NCI-H2171 treated with DMSO at 0.1 percent for 48 hours (cell line): ENCODE measurements at places on chromosomes 3 and 15.

DNA sequence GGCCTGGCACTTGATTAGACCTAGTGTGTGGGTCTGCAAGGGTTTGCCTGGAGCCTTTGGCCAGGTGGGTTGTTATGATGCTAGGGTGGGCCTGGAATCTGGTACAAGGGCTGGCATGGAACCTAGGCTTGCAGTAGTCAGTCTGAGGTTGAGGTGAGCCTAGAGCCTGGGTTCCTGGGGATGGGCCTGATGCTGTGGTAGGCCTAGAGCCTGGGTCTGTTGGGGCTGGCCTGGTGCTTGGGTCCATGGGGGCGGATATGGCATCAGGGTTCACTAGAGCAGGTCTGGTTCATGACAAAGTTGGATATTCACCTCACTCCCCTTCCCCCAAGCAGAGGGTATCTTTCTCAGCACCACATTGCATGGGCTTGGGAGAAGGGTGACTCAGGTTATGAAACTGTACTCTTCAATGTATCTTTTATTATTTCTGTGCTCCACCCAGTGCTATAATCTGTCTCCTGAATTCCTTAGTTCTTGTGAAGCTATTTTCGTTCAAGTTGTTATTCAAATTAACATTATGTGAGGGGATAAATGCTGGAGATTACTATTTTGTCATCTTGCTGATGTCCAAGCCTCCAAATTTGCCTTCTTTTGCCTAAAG, 274.4 kb downstream of the NFKBIZ start:
- no peak for DNase-seq

DNA sequence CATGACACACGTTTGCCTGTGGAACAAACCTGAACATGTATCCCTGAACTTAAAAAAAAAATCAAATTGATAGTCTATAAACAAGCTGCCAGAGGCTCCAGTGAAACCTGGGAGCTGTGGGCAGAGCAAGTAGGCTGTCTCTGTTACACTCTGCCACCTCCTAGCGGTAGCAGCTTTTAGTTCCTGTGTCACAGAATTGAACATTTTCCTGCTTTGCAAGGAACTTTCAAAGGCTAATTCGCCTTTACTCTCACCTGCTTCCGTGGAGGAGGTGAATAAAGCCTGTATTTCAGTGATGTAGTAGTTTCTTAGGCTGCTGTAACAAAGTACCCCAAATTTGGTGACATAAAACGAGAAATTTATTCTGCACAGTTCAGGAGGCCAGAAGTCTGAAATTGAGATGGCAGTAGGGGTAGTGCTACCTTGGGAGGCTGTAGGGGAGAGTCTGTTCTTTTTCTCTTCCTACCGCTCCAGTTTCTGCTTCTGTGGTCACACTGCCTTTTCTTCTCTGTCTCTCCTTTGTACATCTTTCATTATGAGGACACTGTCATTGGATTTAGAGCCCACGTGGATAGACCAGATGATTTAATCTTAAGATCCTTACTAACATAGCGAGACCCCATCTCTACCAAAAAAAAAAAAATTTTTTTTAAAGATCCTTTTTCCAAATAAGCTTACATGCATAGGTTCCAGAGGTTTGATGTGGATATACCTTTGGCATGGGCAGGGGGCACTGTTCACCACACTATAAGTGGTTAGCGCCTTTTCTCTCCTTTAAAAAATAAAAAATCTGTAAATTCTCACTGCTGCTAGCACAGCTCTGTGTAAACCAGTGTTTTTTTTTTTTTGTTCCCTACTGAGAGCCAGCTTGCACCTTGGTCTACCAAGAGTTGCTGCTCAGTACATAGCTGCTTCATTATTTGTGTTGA, 25.3 kb downstream of the FBXO22 start:
- peak; percentile 20 for DNase-seq

DNA sequence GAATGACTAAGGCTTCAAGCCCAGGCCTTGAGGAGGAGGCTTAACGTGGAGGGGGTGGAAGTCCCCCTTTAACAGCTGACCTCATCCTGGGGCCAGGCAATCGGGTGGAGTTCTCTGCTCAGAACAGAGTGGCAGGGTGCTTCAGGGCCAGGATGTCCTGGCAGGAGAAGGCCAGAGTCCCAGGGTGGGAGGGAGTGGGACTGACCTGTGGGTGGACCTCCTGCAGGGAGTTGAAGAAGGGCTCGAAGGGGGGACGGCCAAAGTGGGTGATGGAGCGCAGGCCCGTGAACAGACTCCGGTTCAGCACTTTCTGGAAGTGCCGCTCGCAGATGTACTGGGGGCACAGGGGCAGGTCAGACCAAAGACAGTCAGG, 19.6 kb downstream of the DUOX2 start:
- no peak for DNase-seq

DNA sequence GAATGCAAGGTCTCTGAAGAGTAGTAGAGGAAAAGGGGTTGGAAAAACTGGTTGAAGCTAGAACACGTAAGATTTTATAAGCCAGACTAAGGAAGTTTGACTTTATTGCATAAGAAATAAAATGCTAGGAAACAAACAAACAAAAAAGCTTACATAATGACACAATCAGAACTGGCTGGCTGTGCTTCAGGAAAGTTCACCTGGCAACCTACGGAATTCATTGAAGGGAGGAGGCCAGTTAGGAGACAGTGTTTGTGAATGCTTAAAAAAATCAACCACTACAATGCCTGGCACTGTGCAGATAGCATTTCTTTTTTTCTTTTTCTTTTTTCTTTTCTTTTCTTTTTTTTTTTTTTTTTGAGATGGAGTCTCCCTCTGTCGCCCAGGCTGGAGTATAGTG, 1.9 kb upstream of the ICE2 start:
- no peak for DNase-seq

DNA sequence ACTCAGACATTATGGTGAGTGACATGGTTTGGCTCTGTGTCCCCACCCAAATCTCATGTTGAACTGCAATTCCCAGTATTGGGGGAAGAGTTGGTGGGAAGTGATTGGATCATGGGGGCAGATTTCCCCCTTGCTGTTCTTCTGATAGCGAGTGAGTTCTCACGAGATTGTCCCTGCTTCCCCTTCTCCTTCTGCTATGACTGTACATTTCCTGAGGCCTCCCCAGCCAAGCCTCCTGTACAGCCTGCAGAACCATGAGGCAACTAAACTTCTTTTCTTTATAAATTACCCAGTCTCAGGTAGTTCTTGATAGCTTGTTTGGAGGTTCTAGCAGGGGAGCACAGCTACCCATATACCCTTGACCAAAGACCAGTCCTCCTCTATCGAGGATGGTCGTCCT, 45.9 kb downstream of the ADAM10 start:
- no peak for DNase-seq

DNA sequence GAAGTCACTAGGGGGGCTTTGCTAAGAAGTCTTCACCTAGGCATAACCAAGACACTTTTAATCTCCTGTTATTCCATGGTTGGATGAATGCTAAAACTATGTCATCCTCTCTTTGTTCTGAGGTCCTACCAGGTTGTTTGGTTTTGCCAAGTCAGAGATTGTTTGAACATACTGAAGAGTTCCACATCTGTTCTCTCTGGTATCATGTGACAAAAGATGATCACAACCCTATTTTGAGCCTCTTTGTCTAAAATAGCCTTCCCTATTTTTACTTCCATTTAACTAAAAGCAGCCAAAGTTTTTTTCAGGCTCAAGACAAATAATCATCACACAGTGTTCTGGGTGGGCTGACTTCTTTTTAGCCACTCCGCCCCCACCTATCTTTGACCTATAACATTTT, 218.4 kb upstream of the LMCD1 start:
- DNase-seq, result no peak

DNA sequence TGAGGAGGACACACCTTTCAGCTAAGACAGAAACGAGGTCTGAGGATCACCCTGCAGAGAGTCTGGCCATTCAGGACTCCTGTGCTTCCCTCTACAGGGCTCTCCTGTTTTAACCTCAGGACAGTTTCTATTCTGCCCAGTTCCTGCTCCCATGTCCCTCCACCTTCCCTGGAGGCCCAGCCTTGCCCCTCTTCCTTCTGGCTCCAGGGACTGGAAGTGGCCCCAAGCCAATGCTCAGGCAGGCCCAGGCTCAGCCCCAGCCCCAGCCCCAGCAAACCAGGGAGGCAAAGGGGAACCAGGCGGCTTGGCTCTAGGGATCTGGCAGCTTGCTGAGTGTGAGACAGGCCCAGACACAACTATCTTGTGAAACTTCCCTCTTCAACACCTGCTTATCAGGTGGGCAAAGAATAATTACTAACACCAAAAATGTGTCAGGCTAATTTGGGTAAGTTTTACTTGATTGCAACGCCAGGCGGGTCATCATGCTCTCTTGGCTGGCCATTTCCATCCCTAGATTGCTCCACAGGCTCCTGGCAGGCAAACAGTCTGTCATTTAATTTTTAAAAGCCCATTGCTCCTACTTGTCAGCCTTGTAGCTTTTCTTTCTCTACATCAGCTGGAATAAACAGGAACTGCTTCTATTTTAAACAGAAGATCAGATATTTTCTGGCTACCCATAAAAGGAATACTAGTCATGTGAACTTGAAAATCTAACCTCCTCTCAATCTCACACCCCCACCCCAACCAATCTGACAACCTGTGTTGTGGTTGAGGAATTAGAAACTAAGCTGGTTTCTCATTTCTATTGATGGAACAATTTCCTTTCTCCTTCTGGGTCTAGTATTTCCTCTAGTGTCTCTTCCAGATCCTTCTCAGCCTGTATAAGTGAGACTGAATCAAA, 33.5 kb downstream of the UPK1B start:
- DNase-seq, result peak; percentile 80

DNA sequence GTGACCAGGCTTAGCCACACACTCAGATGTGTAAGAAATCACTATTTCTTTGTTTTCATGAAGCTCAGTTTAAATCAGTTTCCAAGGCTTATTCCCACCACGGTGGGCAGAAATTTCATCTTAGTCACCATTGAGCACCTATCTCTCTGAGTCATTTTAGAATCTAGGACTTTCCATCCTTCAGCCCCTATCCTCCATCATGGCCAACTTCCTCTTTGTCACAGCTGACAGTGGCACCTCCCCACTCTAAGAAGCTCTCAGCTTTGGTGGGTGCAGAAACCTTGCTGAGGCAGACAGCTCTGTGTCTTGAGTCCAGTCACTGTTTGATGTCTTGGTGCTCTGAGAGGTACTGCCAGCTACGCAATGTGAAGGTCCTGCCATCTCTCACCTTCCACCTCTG, 32.9 kb downstream of the SNTN start:
- DNase-seq, result no peak

- peak; percentile 81 for DNase-seq
These were observed 159.4 kb upstream of the GBE1 start for GRCh38 chr3:81920816-81921215.

DNA sequence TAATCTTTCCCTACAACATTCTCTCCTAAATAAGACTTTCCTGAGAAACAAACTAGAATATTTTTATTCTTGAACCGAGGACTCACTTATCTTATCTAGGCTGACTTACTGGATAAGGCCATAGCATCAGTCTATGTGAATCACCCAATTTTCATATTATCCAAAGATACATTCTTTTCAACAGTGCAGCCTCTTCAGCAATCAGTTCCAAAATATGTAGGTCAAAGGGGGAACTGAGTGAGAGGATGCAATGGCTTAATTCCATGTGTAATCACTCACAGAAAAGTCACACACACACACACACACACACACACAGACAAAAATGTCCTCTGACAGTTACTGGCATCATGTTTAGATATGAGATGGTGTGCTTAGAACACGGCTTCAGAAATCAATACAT, 31.5 kb upstream of the MECOM start:
- DNase-seq, result no peak

DNA sequence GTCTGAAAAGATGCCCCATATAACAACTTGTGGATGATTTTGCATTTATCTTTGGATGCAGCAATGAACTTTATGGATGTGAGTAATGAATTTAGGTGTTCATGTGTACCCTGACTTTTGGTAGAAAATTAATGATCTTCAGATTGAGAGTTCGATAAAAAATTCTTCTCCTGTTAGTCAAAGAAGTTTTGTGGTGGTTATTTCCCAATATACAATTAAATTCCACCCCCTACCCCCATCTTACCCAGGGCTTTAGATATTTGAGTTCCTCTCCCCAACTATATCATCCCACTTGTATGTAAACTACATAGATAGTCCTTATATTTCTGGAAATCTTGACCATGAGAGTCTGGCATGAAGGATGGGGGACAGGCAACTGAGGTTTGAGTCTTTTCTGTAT, 126.1 kb upstream of the ALDH1A3 start:
- DNase-seq, result no peak

DNA sequence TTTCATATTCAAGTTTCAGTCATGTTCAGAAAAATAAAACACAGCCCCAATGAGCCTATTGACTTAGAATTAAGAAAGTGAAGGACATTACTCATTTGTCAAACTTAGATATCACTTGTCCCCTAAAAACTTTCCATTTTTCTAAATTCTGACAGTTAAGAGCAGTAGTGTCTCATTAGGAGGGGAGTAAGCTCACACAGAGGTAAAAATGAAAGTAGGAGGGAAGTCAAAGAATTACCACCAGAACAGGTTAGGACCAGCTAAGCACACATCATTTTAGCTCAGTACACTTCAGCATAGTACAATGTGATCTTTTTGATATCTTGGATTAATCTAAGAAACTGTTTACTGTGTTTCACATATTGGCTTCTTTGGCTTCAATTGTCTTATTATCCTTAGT, 64.3 kb downstream of the OSTN start:
- no peak for DNase-seq

GRCh38 chr15:81930582-81931369, 115.0 kb downstream of the MEX3B start:
- DNase-seq, result no peak

DNA sequence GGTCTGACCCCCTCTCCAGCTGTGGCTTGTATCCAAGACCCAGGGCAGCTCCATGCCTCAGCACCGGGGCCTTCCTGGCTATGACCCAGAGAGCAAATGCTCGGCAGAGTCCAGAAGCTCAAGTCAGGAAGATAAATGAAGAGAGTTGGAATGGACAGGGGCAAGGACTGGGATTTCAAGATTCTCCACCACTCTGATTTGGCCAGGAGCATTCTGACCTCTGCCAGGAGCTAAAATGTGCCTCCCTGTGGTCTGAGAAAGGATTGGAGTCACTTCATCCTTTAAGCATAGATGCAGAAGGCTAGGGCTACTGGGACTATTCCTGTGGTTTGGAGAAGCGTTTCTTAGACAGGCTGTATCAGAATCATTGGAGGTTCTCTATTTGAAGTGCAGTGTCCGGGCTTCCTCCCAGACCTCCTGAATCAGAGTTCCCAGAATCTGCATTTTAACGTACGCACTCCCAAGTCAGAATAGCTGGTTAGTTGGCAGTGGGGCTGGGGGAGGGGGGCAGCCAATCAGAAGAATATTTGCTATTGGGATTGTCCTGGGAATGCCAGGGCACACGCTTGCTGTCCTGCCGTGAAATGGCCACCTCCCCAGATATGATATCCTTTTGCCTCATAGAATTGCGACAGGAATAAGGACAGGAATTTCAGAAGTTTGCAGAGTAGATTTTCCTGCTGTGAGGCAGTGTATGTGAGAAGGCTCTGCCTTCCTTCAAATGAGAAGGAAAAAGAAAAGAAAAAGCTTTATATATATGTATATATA, 57.4 kb downstream of the HRH1 start:
- DNase-seq, result no peak

DNA sequence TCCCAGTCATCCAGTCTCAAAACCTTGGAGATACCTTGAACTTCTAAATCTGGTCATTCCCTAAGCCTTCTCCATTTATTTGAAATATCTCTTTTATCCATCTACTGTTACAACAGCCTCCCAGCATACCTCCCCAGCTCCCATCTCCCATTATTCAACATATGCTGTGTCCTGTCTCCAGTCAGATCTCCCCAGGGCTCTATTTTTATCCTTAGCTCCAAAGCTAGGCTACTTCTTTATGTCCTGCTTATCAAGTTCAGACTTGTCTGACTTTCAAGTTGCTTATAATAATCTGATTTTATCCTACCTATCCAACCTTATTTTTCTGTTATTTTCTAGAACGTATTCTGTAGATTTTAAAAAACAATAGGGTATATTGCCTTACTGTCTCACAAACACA, 44.2 kb downstream of the IQGAP1 start:
- peak; percentile 11 for DNase-seq

GRCh38 chr3:62592408-62592807, 219.1 kb upstream of the FEZF2 start:
- no peak for DNase-seq
